AG08396 (cell line): ENCODE measurements at places on chromosomes 12 and 14.

DNA sequence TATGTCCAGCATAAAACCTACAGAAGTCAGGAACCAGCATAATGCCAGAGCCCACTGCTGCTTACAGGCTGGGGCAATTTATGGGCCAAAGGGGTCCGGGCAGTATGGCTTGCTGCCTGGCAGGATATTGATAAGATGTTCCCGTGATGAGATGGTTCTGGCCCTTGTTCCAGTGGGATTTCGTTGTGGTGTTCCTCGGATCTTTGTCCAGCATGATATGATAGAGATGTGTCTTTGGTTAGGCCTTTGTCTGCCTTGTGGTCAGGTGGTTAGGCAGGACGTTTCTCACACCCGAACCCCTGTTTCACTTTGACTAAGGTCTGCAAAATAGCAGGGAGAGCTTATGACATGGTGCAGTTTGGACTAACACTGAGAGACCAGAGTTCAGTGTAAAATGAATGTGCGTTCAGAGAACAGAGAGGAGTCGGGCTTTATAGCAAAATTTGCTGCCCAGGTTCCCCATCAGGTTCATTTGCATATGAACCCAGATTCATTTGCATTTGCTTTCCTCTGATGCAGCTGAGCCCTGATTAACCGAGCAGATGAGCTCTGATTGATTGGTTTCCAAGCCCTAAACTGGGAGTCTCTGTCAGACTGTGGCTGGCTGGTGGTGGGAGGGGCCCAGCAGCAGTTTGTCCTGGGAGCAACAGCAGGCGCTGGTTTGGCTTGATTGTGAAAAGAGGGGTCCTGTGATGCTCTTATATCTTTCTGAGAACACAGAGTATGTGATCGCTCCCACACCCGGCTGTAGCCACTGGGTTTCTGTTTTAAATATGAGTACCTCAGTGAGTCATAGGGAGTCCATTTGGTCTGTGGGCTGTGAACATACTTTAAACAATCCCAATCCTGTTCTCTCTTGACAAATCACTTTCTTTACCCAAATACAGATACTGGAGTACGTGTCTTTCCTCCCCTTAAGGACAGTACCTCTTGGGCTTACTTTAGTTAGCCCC, 156.3 kb upstream of the PZP start:
- peak; percentile 31 for DNase-seq

DNA sequence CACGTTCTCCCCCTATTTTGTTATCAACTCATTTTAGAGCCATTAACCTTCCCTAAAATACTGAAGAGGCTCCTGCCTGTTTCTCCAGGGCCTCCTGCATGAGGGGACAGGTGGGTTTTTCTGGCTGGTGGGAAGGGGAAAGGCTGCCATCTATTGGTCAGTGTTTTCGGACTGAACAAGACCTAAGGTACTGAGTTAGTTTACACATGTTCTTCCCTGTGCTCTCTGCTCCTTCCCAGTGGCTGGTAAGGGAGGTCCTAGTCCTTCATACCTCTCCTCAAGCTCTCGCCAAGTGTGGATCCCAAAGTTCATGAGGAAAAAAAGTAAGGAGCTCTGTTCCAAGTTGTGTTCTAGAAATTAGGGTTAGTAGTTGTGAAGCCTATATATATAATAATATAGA, 357.5 kb downstream of the FSCB start:
- DNase-seq = no peak

DNA sequence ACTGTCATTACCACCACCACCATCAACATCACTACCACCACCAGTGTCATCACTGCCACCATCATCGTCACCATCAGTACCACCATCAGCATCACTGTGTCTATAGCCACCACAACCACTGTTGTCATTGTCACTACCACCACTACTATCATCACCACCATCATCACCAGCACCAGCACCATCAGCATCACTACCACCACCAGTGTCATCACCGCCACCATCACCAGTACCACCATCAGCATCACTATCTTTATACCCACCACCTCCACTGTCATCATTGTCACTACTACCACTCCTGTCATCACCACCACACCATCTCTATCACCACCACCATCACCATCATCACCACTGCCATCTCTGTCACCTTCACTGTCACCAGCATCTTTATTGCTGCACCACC, 60.6 kb downstream of the BEGAIN start:
- no peak for DNase-seq

DNA sequence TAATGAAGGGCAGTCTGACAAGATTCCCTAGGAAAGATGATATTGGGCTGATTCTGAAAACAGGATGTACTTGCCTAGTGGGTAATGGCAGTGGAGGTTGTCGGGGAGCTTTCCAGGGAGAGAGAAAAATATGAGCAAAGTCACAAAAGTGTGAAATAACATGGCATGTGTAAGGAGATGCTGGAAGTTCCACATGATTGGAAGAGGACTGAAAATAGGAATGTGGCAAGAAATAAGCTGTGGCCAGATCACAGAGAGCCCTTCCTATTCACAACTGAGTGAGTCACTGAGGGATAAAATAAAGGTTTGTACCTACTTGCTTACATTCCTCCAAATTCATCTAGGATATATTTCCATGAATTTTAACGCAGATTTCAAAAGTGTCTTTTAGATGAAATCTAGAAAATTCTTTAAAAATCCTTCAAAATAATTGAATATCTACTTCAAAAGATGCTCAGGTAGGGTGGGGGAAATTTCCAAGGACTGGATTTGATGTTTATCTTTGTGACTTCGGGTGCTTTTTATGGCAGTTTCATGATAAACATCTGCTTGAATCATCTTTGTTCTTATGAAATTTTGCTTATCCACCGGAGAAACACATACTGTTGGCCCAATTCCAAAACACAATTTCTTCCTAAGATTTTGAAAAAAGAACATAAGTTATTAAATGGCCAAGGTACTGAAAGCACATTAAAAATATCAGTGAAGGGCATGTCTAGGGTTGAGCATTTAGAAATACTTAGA, 36.3 kb upstream of the SLC2A13 start:
- no peak for DNase-seq

GRCh38 chr14:23910101-23910875, 43.3 kb upstream of the DHRS4 start:
- peak; percentile 86 for DNase-seq

- no peak for DNase-seq
Observed at GRCh38 chr14:91371011-91371989, 46.3 kb downstream of the CCDC88C start.

DNA sequence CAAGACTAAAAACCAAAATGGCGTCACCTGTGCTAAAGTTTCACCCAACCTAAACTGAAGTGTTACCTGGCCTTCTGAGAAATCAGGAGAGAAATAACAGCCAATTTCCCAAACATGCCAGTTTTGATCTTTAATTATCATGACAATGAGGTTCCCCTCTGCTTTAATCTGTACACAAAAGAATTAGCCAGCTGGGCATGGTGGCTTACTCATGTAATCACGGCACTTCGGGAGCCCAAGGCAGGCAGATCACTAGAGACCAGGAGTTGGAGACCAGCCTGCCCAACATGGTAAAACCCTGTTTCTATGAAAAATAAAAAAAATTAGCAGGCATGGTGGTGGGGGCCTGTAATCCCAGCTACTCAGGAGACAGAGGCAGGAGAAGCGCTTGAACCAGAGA, 4.9 kb downstream of the HEATR4 start:
- no peak for DNase-seq

- peak; percentile 27 for DNase-seq
Observed at GRCh38 chr14:64880221-64881121, 764 bp upstream of the SPTB start.

DNA sequence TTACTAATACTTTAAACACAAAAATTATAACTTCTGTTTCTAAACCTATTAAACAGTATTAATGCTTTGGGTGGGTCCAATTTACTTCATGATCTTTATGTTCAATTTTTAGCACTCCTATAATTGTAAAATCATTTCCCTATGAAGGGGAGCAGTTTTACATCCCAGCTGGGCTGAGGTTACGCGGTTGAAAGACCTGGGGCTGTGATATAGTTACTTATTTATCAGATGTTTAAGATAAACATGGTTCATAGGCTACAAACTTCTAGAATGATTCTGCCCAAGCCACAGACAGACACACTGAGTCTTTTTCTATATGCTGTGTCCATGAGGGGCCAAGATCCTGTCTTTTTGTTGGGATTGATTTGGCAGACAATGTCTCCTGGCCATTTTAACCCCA, 44.4 kb downstream of the DYRK2 start:
- DNase-seq = no peak

DNA sequence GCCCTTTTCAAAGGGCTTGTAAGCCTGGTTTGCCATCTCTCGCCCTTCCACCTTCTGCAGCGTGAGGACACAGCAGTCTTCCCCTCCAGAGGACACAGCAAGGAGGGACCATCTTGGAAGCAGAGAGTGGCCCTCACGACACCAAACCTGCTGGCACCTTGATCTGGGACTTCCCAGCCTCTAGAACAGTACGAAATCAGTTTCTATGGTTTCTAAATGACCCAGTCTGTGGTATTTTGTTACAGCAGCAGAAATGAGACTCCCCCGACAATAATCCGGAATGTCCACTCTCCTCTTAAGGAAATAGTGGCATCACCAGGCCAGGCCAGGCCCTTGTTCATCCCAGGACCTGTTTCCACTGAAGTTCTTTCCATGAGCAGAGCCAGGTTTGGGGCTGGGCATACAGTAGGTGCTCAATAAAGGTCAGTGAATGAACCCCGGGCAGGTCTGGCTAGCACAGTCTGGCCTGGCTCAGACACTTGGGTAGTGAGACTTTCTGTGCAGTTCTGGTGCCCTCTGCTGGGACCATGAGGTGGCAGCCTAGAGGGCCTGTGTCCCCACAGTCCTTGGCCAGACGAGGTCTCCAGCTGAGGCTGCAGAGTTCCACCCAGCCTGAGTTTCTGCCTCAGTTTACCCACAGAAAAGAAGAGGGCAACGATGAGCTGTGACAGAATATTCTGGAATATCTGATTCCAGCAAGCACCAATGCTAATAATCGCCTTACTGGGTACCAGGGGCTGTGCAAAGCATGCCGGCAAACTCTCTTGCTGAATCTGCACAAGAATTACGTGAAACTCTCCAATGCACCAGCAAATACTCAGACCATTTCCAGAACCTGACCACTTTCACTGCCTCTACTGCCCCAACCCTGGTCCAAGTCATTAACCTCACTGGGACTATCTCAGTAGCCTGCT, 14.0 kb downstream of the ABCB9 start:
- DNase-seq = peak; percentile 89

- no peak for DNase-seq
Observed at GRCh38 chr12:673849-674248, 10.6 kb upstream of the NINJ2 start.

- no peak for DNase-seq
Observed at GRCh38 chr14:38608244-38608643, 352.4 kb upstream of the CLEC14A start.

GRCh38 chr14:80150301-80150700, 61.0 kb downstream of the DIO2 start:
- DNase-seq = no peak

DNA sequence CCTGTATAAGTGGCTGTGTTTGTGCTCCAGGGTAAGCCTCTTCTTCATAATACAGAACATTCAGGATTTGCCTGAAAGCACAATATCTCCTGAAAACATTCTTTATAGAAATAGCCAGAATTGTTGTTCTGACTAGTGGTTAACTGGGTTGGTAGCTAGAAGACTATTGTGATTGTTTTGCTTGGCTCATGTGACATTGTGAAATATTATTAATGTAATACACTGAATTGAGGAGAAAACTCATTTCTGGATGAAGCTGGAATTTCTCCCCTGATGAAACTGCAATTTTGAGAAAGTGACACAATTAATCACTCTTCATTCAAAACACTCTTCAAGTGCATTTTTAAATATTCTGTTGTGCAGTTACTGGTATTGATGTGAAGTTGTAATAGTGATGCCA, 172.3 kb upstream of the PTPRQ start:
- DNase-seq = no peak

DNA sequence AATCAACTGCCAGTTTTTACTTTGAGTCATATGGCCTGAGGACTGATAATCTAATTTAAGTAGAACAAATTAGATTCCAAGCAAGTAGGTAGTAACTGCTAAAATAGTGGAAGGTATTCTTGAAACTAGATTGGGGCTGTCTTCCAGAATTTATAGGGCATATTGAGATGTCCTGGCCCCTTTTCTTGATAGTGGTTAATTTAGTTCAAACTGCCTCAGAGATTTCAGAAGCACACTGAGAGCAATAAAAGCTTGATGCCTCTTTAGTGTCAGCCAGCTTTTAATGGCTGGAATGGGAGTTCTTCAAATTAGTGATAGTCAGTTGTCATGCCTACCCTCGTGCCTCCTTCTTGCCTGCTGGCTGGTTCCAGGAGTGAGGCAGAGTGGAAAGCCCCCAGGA, 120.5 kb downstream of the AKAP6 start:
- DNase-seq = no peak

GRCh38 chr12:47066278-47067025, 13.0 kb upstream of the PCED1B start:
- DNase-seq = peak; percentile 14

DNA sequence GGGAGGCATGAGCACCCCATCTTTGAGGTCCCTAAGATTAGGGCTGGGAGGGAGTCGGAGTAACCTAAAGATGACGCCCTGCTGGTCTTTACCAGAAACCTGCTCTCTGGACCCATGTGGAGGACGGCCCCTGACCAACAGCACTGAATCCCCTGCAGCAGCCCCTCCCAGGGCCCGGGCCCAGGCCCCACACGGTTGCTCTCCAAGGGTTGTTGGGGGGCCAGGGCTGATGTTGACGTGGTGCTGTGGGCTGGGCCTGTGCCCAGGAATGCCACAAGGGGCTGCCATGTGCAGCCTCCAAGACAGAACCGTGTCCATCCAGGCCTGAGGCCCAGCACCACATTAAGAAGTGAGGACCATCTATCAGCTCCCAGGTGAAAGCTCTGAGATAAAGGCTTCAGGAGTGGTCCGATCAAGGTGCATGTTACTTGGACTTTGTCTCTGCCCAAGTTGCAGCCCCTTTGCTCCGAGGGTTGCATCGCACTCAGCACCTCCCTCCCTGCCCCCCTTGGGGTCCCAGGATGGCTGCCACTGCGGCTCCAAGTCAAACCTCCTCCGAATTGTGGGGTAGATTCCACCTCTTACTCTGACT, 29.6 kb downstream of the LRCOL1 start:
- no peak for DNase-seq

- DNase-seq = no peak
Observed at GRCh38 chr12:26276709-26277108, 81.3 kb downstream of the SSPN start.

- DNase-seq = no peak
Observed at GRCh38 chr14:52783206-52783605, 8.2 kb downstream of the GNPNAT1 start.

- no peak for DNase-seq
Observed at GRCh38 chr12:92199819-92200576, 54.4 kb upstream of the BTG1 start.

- no peak for DNase-seq
Observed at GRCh38 chr12:102043928-102044327, 17.9 kb downstream of the WASHC3 start.

DNA sequence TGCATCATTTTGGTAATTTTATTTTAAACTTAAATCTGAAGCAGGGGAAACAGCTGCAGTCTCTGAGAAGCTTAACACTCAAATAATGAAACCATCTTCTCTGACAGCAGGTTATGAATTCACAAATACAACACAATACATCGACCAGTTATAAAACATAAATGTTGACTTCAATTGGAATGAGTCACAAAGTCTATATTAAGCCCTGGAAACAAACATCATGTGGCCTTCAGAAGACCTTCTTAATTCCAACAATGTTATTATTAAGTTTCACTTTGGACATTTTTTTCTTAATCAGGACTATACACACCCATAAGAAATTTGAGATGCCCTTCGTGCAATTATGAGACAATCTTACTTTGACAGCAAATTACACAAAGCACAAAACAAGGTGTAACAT, 68.9 kb downstream of the CEP128 start:
- DNase-seq = no peak
